NCI-H1092 (cell line): ENCODE measurements at places on chromosomes 3 and 15.

GRCh38 chr3:73827725-73828211 is 203.0 kb upstream of the PDZRN3 start:
- DNase-seq: no peak

- DNase-seq: no peak
These were observed 4.4 kb upstream of the SNX22 start for GRCh38 chr15:64146885-64147681.

DNA sequence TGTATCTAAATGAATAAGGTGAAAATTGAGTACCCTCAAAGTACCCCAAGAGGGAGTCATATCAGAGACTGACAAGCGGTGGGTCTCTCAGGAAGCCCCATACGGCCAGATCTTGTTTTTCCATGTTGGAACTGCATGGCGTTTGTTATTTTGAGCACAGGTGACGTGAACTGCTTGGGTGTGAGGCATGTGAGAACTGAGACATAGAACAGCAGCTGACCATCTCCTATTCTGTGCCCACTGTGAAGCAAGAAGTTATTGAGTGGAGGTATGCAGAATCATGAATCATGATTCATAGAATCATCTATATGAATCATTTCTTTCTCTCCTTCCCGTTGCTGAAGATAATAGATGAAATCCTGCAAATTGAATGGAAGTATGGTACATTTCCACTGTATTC is 4.6 kb downstream of the VPS8 start:
- DNase-seq: no peak

DNA sequence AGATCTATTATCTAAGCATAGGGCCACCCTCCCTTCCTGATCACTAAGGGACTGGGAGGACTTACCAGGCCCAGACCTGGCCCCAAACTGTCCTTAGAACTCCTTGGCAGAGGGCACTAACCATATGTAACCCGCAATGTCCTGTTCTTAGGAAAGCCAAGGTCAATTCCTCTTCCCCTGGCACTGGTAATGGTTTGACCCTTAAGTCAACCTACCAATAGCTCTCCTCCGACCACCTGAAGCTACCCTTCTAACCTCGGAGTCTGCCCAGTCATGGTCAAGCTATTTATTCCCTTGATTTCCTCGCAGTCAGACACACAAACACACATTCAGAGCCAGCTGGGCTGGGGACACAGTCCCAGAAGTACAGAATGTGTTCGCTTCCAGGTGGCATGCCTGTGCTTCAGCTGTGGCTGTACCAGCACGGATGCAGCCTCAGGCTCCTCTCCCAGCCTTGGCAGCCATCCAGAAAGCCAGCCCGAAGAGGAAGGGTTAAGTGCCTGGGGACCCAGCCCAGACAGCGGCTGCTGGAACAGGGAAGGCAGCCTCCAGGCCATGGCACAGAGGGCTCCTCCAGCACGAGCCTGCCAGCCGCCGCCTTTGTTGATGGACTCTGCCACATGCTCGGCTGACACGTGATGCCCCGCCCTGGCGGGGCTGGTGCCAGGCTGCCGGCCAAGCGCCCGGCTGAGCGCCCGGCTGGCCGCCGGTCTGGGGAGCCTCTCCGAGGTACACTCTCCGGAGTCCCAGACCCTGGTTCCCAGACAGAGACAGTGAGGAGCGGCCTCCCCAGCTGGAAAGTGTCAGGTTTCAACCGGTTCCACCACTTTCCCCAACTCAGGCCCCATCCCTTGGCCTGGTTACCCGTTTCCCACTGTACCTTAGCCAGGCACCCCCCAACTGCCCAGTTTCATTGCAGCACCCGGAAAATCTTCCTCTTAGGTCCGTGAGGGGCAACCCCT is 5.5 kb downstream of the BMF start:
- DNase-seq: peak; percentile 87

- no peak for DNase-seq
These were observed 274.2 kb upstream of the ICE2 start for GRCh38 chr15:60752973-60753720.

- DNase-seq: no peak
These were observed 110.5 kb upstream of the SLC24A5 start for GRCh38 chr15:48010316-48010715.

GRCh38 chr15:81411969-81412633 is 38.1 kb upstream of the TMC3 start:
- no peak for DNase-seq

- peak; percentile 49 for DNase-seq
These were observed 1.4 kb downstream of the ETV5 start for GRCh38 chr3:186107215-186108105.

DNA sequence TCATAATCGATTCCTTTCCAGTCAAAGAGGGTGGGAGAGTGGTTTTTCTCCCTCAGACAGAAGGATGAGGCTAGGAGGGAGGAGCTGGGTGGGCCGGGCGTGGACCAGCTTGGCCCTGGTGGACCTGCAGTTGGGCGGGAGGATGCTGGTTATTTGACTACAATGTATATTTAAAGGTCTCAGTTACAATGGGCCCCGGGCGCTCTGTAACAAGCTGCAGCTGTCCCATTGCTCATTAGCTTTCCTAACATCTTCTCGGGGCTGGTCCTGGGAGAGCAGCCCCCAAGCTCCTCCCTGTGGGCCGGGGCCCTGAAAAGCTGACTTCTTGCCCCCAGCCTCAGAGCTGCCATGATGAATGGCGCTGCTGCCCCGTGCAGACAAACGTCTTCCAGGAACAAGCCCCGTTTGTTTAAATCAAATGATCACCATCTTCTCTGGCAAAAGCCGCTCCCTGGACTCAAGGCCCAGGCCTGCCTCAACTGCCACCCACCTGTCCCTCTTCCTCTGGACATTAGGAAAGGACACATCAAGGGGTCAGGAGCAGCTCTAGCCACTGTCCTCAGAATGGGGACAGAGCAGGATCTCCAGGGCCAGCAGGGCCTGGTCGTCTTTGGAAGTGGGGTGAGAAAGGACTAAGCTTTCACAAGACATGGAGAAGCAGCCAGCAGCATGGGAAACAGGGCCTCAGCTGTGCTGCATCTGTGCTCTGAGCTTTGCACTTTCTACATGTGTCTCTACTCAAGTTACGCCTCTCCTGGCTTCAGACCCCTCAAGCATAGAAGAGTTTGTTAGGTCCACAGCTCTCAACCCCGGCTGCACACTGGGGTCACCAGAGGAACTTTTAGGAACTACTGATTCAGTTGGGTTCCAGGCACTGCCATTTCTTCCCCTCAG is 38.6 kb downstream of the MAGEF1 start:
- no peak for DNase-seq

GRCh38 chr15:38768970-38769369 is 204.4 kb upstream of the RASGRP1 start:
- DNase-seq: no peak

DNA sequence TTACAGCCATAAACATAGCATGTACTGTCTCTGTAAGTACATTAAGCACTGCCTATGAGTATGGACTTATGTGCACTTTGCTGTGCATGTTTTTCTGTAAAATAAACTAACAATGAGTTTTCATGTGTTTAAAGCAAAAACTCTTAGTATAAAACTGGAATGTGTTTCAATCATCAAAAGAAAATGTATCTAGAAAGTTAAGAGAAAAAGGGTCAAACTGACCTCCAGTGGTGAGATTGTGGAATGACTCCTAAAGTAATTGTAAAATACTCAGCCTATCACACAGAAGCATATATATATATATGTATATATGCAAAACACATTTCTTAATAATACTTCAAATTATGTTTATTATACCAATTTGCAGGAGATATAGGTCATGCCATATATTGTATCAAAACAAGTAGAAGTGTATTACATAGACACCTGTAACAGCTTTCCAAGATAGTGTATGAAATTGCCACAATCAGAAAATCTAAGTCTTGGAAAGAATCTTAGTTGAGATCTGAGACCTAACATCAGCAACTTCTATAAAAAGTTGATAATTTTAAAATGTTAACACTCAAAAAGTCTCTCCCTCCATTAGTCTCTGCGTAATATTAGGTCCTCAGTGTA is 199.6 kb downstream of the FMN1 start:
- DNase-seq: no peak

- DNase-seq: no peak
These were observed 40.5 kb upstream of the CCK start for GRCh38 chr3:42306499-42306898.

GRCh38 chr3:183766745-183767606 is 58.4 kb downstream of the MAP6D1 start:
- DNase-seq: peak; percentile 62

GRCh38 chr3:76307556-76307955 is 522.2 kb upstream of the ZNF717 start:
- DNase-seq: no peak

- DNase-seq: no peak
These were observed 107.1 kb downstream of the OXSM start for GRCh38 chr3:25897019-25897418.

GRCh38 chr15:52658955-52659354 is 20.2 kb downstream of the ATOSA start:
- no peak for DNase-seq

DNA sequence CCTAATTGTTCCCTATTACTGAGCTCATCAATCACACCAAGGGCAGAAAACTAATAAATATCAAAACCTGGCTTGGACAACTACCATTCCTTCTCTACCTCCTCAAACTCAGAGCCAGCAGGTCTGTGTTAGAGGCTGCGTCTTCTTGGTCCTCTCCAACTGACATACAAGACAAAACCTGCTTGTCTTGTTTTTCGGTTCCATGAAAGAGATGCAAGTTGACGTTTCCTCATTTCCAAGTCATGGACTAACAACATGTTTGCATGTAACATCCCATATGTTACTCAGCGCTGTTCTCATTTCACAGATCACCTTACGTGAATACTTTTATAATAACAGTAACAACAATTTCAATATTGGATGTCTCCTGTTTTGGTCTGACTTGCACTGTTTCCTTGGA is 110.9 kb downstream of the LMLN start:
- no peak for DNase-seq

DNA sequence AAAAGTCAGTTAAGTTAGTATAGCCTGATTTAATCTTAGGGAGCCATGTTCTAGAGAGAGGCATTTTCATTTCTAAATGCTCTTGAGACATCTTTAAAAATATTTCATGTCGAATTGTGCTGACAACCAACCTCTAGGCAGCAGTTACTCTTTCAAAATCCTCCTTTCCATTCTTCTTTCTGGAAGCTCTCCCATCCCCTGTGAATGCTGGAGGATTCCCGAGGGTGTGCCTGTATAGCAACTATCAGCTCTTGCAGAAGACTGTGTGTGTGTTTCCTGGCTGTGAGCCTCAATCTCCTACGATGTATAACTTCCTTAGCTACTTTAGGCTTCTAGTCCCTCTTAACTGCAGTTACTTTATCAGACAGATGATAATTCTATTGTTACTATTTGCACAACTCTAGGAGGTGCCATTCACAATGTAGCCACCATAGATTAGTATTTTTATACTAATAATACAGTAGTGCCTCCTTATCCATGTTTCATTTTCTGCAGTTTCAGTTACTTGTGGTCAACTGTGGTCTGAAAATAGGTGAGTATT is 250.3 kb downstream of the EDEM1 start:
- DNase-seq: no peak

GRCh38 chr15:76339305-76340197 is 3.0 kb downstream of the ISL2 start:
- no peak for DNase-seq

GRCh38 chr3:24352893-24353553 is 141.6 kb downstream of the THRB start:
- no peak for DNase-seq

GRCh38 chr3:185421577-185422232 is 58.8 kb downstream of the MAP3K13 start:
- no peak for DNase-seq

DNA sequence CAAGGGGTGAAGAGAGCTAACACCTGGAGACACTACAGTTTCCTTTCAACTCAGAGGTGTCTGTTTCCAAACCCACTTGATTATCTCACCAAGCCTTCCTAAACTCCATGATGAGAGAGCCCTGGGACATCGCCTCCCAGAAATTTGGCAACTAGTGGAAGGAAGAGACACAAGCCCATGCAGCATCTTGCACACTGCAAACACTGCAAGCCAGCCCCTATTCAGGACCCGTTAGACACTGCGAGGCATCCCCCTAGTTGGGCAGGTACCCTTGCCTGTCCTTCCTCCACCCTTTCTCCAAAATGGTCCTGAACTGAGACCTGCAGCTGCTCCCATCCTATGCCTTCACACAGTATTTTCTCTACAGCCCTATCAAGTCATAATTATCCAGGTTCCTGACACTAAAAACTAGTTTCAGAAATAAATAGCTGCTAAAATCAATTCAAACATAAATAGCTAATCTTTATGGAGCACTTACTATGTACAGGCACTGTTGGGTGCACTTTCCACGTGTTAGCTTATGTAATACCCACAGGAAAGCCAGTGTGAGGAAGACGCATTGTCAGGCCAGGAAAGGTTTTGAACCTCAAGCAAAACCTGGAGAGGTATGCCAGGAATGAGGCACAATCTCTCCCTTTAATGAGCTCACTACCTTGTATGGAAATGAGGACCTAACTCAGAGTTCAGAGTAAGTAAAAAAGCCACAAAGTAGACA is 2.8 kb downstream of the MAGI1 start:
- no peak for DNase-seq

GRCh38 chr3:134340362-134340981 is 33.8 kb downstream of the AMOTL2 start:
- DNase-seq: no peak

- DNase-seq: no peak
These were observed 272.6 kb downstream of the SUCLG2 start for GRCh38 chr3:67381667-67382272.

- DNase-seq: no peak
These were observed 91.1 kb downstream of the LINGO1 start for GRCh38 chr15:77541421-77542181.

- DNase-seq: no peak
These were observed 907.4 kb downstream of the MCTP2 start for GRCh38 chr15:95138604-95139270.

DNA sequence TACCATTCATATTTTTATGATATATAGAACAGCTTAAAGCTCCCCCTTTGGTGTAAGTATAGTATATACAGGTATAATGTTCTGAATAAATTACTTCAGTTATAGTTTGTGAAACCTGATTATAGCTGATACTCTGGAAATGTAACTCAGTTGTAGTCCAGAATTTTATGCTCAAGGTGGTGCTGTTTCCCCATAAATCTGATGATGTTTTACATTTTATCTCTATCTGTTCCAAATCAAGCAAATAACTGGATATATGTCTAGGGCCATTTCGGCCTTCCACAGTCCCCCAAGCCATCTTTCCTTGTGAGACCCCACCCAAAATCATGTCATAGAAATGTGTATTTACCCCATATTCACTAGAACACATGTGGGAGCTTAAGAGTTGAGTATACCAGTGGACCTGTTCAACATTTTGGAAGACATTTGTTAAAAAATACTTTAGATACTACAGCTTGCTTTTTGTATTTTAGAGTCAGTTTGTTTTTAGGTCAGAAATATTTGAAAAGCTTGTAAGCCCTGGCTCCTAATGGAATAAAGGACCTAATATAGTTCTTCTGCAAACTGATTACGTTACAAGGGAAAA is 107.1 kb downstream of the ATG7 start:
- no peak for DNase-seq

DNA sequence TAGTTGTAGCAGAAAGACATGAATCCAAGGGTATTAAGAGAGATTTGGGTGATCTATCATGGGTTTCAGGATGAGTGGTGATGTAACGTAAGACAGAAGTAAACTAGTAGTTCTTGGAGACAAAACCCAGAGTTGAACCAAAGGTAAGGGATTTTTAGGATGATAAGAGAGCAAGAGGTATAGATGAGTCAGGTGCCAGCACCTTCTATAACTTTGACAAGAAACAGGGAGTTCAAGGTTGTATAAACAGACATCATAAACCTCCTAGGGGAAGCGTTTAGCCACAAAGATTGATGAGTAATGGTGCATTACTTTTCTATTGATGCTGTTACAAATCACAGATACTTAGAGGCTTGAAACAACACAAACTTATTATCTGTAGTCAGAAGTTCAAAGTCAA is 447.3 kb upstream of the ARHGEF26 start:
- DNase-seq: no peak

- no peak for DNase-seq
These were observed 70.5 kb downstream of the NPAP1 start for GRCh38 chr15:24746094-24746493.
